ENCODE measurements at places on chromosomes 7 and 10.

- no peak for ATAC-seq
Measured at GRCh38 chr7:117202511-117202910, 120.3 kb downstream of the WNT2 start.

DNA sequence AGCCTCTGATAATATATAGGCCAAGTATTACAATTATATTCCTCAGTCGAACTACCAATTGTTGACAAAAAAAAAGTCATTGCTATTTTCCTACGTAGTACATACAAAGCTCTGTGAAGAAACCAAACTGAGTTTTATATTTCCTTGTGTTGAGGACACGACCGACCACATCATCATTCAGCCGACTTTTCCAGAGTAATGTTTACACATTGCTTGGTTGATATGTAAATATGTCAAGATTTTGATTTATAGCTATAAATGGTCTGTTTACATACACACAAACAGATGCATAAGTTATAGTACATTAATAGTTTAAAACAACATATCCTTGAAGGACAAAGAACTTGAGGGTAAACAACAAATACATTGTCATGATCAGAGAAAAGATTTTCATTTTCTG, 121.5 kb downstream of the CRPPA start:
- ATAC-seq = no peak

DNA sequence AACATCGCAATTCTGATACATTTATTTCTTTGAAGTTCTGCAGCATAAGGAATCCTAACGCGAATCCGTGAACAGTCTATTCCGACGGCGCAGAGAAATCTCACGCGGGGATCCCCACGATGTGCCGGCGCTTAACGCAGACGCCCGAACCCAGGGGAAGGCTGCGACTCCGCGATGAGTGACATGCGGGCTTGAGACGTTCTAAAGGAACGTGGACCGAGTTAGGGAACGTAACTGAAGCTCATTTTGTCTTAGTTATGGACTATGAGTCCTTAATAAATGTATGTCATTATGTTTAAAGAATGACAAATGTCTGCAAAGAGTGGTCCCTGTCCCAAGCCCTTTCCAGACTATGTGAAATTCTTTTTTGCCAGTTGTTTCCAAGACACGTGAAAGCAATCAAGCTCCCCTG, 995 bp upstream of the PARD3 start:
- peak; percentile 9 for ATAC-seq

GRCh38 chr7:14761510-14762296, 140.8 kb downstream of the DGKB start:
- ATAC-seq = peak; percentile 99

DNA sequence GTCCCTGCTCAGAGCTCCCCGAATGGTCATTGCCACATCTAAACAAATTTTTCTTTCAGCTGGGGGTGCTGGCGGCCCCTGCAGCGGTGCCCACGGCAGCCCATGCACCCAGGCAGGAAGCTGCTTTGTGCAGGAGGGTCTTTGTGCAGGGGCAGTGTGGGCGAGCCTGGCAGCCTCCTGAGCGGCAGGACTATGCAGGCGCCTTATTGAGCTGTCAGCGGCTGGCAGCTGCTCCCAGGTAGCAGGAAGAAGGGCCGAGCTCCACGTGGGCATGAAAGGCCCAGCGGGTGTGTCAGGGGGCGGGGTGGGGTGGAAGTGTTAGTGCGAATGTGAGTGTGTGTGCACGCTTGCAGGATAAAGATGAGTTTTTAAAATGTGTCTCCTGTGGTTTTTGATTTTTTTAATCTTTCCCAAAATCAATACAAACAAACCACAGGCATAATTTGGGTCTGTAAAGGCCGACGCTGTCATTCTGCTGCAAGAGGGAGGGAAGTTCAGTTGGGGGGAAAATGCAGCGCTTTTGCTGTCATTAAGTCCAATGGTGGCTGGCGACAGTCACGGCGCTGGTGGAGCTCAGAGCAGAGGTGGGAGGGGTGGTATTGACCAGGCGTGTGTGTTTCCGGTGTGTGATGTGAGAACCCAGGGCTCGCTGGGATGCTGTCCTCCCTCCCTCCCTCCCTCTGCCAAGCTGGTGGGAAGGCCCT, 83.9 kb downstream of the LHPP start:
- no peak for ATAC-seq

DNA sequence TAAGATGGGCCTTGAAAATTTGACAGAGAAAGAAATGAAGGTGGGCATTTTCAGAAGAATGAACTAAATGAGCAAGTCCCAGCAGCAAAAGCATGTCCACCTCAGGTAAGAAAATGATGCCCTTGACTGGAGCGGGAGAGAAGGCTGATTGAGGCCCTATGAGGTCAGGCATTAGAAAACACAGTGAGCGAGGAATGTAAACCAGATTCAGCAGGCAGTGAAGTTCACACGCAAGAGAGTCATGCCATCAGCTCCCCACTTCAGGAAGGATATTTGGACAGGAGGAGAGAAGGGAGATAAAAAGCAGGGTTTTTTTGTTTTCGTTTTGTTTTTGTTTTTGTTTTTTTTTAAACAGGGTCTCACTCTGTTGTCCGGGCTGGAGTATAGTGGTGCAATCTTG, 166.4 kb downstream of the PPP1R17 start:
- no peak for ATAC-seq

GRCh38 chr10:15775513-15775912, 55.8 kb upstream of the ITGA8 start:
- ATAC-seq = peak; percentile 48

GRCh38 chr10:62426086-62426485, 51.9 kb downstream of the ZNF365 start:
- no peak for ATAC-seq

Measured in SK-N-SH treated with all-trans-retinoic acid at 6 μM for 48 hours (cell line).